ENCODE measurements at places on chromosomes 3 and 15.
A peak's percentile ranks its signal among the peaks of the same experiment; 100 is the strongest.

- peak; percentile 53 for DNase-seq
Observed at GRCh38 chr3:194140520-194141414, 4.8 kb downstream of the HES1 start.

- no peak for DNase-seq
Observed at GRCh38 chr3:52119099-52119498, 35.1 kb downstream of the POC1A start.

DNA sequence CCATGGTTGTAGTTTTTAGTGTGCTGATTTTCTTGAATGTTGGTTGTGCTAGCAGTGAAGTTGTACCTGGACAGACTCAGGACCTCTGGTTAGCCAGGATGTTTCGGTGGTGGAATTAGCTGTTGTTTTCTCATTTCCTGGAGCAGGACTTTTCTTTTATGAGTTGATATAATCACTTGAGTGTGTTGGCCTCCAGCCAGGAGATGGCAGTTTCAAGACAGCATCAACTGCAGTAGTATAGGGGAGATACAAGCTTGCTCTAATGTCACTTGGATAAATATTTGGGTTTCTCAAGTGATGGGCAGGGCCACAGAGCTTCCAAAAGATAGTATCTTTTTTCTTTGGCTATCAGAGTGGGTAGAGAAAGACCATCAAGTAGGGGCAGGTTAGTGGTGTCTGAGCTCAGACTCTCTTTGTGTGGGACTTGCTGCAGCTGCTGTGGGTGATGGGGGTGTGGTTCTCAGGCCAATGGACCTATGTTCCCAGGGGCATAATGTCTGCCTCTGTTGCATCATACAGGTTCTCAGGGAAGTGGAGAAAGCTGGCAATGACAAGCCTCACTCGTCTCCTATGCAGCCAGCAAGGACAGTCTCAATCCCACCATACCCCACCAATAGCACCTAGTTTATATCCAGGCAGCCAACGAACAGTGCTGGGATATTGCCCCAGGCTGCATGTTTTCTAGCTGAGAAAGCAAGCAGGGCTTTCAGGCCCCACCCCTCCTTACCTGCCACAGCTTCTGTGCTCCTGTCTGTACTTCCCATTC lies 14.6 kb upstream of the OR5K2 start:
- no peak for DNase-seq

DNA sequence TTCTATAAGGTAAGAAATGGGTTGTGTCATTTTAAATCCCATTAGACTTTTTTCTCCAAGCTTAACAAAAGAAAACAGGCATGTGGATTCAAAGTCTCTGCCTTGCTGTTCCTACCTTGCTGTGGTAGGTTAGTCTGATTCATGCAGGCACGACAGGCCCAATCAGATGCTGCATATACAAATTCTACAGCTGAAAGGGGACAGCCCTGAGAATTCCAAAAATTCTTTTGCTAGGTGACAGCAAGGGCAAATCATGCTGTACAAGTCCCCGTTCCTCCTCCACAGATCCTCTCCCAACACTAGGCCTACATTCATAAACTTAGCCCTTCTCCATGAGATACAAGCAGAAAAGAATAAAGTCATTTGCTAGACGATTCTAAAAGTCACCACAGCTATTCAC lies 161.2 kb upstream of the THBS1 start:
- DNase-seq: no peak

- DNase-seq: no peak
Observed at GRCh38 chr3:125641891-125642290, 46.6 kb upstream of the OSBPL11 start.

DNA sequence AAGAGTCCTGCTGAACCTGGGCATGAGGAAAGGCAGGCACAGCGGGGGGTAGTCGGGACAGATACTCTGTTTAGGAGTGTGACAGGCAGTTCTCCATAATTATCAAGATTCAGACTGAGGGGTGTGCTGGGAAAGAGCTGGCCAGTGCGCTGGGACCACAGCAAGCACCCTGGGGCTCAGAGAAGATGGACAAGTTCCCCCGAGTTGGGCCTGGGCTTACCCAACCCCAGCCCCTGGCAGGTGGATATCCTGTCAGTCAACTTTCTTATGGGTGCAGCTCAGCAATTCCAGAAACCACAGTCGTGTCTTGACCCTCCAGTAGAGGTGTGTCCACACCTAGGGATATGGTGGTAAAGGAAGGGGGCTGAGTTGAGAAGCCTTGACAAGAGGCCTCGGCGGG lies 49.2 kb upstream of the PRR20G start:
- no peak for DNase-seq

Data from KBM-7 (cell line).